ENCODE measurements at places on chromosomes 11 and 22.

DNA sequence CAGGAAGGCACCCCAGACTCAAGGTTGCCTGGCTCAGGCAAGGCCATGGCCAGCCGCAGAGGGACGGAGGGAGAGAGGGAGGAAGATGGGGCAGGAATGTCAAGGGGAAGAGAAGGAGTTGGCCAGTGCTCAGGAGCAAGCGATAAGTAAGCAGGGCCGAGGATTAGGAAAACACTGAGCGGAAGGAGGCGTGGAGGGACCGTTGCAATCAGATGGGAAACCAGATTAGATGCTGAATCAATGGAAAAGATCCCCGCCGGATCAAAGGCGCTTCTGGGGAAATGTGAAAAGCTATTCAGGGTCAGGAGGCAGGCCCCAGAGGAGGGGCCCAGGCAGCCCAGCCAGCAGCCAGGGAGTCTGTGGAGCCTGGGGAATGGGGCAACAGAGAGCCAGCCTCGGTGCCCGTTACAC lies 26.6 kb upstream of the MYEOV start:
- no peak for DNase-seq

DNA sequence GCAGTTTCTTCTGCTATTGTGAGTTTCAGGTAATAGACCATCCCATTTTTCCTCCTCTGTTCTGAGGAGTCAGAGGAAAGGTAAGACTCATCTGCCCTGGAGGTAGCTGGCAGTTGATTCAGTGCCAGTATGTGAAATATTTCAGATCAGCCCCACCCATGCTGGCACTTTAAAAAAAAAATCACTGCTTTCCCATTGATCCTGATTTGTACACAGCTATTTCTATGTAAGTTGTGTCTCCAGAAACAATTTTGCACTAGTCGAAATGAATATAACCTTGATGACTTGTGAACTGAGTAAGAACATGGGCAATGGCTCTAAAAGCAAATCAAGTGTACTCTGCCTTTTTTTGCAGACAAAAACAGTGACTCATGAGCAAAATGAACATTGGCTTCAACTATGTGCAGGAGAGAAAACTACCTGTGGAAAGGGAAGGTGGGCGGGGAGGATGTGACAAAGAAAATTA lies 82.0 kb upstream of the OR5AK2 start:
- DNase-seq, result no peak

DNA sequence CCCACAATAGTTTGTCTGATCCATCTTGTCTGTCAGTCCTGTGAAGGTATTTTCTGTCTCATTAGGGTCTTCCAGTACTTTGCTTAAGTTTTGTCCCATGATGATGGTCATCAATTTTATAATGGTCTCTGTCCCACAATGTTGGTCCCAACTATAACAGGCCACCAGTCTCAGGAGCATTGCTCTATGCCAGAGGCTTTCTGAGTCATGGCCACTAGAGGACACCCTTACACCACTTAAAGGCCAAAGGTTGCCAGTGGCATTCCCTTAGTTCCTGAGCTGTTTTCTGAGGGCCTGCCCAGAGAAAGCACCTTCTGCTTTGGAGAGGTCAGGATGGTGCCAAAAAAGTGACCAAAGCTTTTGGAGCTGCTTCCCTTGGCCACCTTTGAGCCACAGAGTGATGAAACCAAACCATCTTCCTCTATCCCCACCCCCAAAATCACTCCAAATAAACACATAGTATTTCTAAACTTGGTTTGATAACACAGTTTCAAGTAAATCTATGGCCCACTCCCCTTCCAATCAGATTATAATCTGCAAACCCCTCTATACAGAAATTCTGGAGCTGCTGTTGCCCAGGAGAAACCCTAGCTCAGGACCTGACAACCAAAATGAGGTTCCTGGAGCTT lies 19.3 kb downstream of the EIF3F start:
- DNase-seq, result peak; percentile 33

GRCh38 chr11:130603335-130603906 lies 155.0 kb downstream of the ADAMTS15 start:
- no peak for DNase-seq

DNA sequence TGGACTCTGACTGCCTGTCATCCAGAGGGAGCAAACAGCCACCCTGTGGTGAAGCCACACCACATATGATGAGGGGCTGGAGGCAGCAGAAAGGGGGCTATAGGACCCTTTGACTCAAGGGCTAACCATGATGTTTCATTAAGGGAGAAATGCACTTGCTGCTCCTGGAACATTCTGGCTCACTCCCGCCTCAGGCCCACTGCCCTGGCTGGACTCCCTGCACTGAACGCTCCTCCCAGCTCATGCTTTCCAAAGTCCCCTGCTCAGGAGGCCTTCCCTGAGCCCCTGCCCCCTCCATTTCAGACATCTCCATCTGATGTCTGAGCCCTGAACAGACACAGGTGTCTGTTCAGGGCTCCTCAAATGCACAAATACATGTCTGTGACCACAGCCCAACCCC lies 69.1 kb downstream of the CDKN1C start:
- DNase-seq, result no peak

DNA sequence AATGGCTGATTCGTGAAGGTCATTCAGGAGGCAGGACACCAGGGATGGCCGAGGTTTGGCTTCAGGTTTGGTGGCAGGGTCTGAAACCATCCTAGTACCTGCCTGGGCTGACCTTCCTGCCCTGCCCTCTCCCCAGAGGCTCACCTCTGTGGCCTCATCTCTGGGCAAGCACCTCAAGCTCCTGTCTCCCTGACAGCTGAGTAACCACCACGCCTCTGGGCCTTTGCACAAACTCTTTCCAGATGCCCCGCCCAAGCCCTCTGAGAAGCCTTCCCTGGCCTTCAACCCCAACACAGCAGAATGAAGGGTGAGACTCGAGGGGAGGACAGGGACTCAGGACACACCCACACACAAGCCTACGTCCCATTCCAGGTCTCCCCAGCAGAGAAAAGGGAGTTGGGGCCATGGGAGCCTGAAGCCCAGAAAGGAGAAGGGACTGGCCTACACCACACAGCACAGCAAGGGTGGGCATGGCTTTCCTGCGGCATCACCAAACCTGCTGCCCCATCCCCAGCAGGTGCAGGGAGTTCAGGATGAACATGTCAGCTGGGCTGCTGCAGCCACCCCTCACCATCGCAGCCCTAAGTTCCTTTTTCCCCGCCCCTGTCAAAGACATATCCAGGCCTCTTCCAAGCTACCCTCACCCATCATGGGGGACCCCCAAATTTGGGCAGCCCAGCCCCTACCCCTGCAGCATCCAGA lies 2.4 kb downstream of the SHISA8 start:
- no peak for DNase-seq

GRCh38 chr22:36911887-36912661 lies 1.4 kb upstream of the CSF2RB start:
- no peak for DNase-seq

DNA sequence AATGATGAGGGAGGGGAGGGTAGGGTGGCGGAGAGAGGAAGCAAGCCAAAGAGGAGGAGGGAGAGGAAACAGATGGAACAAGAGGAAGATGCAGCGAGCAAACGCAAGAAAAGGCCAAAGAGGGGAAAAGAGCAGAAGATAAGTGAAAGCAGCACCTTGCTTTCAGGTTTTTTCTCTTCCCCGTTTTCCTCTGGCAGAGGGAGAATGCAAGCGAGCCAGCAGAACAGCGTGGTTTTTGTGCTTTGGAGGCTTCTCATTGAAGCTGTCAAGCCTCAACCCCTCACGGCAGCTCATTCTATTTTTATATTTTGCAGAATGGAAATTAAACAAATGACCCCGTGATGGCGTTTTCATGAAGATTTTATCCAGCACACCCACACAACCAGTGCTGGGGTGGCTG lies 67.1 kb upstream of the GRAMD1B start:
- DNase-seq, result peak; percentile 49

GRCh38 chr11:131373095-131373725 lies 2.8 kb downstream of the NTM start:
- DNase-seq, result no peak

DNA sequence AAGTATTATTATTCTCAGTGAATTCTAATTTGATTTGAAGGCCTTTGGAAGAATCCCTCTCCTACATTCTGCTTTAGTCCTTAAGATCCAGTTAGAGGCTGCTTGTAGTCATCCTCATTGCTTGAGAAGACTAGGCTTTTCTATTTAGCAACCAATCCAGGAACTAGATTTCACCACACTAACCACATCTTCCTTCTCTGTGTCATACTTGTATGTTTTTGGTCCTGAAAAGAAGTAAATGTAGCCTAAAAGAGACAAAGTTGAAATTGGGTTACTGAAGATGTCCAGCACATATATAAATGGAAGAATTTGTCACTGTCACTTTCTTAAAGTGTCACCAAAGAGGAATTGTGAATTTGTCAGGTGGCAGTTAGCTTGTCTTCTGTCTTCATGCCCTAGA lies 46.6 kb upstream of the MMP7 start:
- DNase-seq, result no peak

DNA sequence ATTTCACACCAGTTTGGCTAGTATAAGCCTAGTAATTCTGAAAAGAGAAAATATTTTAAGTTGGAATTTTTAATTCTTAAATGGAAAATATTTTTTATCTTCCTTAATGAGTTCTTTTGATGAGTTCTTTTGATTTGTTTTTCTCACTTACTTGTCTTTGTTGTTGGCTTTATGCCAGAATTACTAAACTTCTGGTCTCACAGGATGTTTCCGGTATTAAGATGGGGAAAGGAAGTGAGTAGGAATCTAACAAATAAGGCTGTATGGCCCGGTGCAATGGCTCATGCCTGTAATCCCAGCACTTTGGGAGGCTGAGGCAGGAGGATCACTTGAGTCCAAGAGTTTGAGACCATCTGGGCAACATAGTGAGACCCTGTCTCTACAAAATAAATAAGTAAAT lies 106.4 kb downstream of the ARHGAP42 start:
- DNase-seq, result no peak

- DNase-seq, result no peak
Measured at GRCh38 chr11:73047773-73048371, 94.2 kb downstream of the FCHSD2 start.

DNA sequence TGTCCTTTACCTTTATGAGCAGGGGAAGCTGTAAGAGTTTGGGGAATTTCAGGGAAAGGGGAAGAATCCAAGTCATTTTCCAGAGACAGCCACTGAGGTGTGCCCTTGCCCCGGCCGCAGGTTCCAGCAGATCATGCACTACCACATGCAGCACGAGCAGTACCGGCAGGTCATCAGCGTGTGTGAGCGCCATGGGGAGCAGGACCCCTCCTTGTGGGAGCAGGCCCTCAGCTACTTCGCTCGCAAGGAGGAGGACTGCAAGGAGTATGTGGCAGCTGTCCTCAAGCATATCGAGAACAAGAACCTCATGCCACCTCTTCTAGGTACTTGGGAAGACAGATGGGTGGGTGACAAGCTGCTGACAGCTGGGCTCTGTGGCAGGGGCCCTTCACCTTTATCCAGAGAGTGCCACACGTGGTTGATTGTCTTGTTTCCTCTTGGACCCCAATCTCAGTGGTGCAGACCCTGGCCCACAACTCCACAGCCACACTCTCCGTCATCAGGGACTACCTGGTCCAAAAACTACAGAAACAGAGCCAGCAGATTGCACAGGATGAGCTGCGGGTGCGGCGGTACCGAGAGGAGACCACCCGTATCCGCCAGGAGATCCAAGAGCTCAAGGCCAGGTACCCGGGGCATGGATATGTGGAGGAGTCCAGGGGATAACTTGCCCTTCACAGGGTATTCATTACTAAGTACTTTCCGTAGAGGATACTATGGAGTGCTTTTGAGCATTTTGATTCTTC lies 5.8 kb upstream of the HMBS start:
- DNase-seq, result no peak

- no peak for DNase-seq
Measured at GRCh38 chr11:99630629-99631028, 609.9 kb downstream of the CNTN5 start.

GRCh38 chr11:44404736-44405395 lies 94.9 kb upstream of the ALX4 start:
- DNase-seq, result no peak

DNA sequence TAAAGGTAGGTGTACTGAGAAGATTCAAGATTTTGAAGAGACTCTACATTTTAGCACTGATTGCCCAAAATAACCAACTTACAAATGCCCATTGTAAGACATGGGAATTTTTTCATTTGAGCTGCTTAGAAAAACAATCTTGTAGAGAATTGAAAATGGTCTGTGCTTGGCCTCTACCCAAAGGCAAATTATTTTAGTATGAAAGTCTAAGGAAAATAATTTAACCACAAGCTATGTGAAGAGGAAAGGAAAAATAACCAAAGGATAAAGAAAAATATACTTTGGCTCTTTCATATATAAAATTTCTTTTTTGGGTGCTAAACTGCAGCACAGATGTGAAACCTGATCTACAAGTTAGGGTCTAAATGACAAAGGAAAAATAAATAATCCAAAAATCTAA lies 54.9 kb downstream of the ME3 start:
- DNase-seq, result no peak

DNA sequence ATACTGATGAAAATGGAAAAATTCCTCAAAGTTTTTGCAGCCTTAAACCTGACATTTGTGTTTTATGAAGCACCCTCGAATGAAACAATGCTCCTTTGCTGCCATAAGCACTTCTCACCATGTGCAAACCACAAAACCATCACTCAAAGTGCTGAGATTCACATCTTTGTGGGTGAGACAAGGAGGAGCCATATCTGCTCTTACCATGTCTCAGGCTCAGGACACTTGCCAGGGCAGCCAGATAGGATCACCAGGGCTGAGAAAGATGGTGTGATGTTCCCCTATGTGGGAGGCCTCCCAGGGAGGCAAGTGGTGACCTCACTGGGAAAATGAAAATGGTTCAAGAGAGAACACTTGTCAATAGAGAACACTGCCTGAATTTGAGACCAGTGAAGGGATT lies 120.4 kb downstream of the CCDC34 start:
- no peak for DNase-seq

Measured in NCI-H446 treated with DMSO at 0.1 percent for 48 hours (cell line).